Renal cortex interstitium (tissue), 15 donors: ENCODE measurements at places on chromosomes 6 and 20.

DNA sequence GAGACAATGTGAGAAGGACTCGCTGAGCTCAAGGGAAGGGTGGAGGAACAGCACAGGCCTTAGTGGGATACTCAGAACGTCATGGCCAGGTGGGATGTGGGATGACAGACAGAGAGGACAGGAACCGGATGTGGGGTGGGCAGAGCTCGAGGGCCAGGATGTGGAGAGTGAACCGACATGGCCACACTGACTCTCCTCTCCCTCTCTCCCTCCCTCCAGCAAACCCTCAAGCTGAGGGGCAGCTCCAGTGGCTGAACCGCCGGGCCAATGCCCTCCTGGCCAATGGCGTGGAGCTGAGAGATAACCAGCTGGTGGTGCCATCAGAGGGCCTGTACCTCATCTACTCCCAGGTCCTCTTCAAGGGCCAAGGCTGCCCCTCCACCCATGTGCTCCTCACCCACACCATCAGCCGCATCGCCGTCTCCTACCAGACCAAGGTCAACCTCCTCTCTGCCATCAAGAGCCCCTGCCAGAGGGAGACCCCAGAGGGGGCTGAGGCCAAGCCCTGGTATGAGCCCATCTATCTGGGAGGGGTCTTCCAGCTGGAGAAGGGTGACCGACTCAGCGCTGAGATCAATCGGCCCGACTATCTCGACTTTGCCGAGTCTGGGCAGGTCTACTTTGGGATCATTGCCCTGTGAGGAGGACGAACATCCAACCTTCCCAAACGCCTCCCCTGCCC, 1.7 kb downstream of the TNF start:
- no peak for DNase-seq

GRCh38 chr6:92922216-92922806, 497.0 kb downstream of the EPHA7 start:
- DNase-seq = no peak

- DNase-seq = no peak
Observed at GRCh38 chr6:169536446-169537170, 165.2 kb downstream of the WDR27 start.

- DNase-seq = no peak
Observed at GRCh38 chr20:25015986-25016385, 23.4 kb upstream of the APMAP start.

- no peak for DNase-seq
Observed at GRCh38 chr20:35718972-35719635, 19.9 kb downstream of the ROMO1 start.

GRCh38 chr20:3671986-3672546, 8.9 kb upstream of the GFRA4 start:
- DNase-seq = no peak

DNA sequence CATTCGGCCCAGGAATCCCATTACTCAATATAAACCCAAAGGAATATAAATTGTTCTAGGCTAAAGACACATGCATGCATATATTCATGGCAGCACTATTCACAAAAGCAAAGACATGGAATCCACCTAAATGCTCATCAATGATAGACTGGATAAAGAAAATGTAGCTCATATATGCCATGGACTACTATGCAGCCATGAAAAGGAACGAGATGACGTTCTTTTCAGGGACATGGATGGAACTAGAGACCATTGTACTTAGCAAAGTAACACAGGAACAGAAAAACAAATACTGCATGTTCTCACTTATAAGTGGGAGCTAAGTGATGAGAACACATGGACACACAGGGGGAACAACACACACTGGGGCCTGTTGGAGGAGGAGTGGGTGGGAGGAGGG, 769.5 kb downstream of the TBC1D32 start:
- no peak for DNase-seq

DNA sequence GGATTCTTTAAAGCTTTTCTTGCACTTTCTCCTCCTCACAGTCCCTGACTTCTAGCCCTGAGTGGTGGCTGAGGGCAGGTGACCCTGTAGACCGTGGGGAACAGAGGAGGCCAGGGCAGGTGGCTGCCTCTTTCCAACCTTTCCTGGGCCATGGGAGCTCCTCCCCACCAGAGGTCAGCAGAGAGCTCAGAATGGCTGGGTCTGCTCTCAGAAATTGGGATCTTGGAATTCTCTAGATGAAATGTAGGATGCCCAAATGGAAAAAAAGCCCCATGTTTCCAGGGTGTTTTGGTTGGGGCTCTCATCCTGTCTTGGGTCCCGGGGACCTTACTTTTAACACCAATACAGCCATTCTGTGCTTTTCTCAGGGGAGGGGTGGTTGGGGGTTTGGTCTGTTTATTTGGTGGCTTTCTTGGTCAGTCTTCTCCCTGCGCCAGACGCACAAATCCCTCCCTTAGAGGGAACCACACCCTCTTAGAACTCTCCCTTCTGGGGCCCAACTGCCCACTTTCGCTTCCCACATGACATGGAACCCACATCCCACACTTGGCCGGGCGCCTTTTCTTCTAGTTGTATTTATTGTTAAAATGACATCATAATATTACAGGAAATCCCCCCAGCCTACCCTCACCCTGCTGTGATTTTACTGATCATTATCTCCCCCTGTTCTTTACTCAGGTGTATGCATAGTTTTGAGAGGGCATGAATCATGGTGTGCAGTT, 17.9 kb downstream of the GNAS start:
- DNase-seq = peak; percentile 61

DNA sequence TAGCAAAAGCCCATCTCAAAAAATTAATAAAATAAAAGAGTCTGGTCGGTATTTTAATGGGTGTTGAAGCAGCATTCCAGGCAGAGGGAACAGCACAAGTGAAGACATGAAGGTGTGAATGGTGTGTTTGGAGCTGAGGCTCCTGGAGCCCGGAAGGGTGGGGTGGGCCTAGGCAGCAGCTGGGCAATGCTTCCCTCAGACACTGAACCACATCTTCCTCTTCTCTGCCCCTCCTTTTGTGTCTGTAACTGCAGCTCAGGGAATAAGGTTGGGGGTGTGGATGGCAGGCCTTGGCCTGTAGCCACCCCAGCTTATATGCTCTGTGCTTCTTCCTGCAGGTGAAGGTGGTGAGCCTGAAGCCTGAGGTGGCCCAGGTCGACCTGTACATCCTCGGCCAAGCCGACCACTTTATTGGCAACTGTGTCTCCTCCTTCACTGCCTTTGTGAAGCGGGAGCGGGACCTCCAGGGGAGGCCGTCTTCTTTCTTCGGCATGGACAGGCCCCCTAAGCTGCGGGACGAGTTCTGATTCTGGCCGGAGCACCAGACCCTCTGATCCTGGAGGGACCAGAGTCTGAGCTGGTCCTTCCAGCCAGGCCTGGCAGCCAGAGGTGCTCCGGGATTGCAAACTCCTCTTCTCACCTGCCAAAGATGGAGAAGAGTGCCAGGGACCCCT, 26.6 kb downstream of the POFUT1 start:
- DNase-seq = no peak

DNA sequence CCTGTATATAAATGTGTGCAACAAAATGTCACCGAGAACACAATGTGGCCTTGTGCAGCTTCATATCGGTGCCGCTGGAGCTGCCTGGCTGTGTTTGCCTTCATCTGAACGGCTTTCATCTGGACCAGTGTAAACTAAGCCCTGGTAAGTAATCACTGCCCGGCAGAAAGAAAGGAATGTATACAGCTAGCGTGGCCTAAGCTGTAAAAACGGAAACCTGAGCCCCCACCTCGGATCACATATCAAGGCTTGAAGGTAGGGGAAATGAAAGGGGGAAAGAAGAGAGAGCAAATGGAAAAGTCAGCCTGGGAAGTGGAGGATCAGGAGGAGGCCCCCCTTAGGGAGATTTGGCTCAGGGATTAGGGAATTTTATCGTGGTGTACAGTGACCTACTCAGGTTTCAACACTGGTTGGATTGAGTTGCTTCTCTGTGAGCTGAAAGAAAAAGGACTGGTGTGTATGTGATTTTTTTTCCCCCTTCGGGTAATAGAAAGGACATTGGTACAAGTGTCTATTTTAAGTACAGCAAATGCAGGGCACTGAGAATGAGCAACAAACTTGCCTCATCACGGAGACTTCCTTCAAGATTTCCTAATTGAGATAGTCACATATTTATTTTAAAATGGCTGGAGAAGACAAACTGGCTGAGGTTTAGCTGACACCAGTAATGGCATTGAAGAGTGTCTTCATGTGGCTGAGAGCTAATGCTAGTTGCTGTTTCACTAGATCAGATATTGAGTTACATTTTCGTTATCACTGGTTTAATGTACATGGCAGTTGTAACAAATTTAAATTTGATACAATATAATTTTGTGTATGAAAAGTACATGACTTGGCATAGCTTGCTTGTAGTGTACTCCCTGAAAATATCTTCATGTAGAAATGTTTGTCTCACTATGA, 3.5 kb downstream of the SOBP start:
- DNase-seq = peak; percentile 77

DNA sequence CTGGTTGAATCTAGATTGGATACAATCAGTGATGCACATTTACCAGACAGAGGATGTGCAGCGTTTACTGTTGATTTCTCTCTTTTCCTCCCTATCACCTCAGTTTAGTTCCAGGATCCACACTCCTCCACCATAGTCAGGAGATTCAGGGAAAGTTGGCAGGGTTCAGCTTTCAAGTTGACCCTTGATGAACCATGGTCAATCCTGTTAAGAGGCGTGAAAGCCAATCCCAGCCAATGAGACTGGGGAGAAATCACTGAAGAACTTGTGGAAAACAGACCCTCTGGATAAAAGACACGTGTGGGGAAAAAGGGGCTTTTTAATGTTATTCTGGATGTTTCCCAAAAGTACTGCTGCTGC, 19.2 kb upstream of the SCP2D1 start:
- DNase-seq = no peak

GRCh38 chr20:37344506-37345338, 1.2 kb upstream of the SRC start:
- no peak for DNase-seq

DNA sequence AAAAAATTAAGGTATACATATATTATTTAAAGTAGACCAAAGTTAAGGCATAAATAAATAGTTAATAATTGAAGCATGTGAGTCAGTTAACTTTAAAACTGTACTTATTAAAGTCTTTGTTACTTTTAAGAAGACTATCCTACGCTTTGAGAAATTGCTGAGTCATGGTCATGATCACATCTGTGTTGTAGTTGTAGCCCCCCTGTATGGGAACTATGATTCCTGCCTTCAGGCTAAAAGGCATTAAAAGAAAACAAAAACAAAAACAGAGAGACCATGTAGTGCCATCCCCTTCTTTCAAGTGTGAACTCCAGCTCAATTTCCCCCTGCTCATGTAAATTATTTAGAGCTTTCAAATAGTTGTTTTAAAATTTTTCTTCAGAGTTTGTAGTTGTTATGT, 123.4 kb downstream of the FLRT3 start:
- DNase-seq = no peak

GRCh38 chr6:134870677-134871498, 79.0 kb downstream of the ALDH8A1 start:
- DNase-seq = no peak

DNA sequence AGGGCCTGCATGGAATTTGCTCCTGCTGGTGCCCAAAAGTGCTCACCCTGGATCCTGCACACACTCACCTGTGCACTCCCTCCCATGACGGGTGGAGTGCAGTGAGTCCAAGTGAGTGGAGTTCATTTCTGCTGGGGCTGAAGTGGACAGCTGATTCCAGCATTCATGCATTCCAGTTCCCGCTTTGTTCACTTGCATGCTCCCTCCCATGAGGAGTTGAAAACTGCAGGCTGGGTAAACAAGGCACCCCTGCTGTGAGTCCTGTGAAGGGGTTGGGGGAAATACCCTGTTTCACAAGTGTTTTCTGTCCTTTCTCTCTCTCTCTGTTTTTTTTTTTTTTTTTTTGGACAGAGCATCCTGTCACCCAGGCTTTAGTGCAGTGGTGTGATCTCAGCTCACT, 454.1 kb upstream of the NOX3 start:
- DNase-seq = no peak
